ENCODE measurements at places on chromosomes 13 and 19.

DNA sequence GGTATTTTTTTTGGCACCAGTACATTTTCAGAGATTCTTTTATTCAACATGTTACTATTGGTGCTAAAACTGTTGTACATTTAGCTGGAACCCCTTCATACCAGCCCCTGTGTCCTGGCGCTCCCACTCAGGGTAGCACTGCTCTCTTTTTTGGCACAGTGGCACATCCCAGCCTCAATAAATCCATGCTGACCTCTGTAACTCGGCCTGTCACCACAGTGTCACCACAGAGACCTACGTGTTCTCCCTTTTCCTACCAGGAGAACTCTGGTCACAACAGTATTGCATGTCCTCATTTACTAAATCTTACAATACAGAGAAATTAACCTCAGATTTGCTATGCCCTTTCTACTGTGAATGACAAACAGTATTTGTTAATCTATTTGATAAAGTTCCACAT is 10.2 kb downstream of the MPHOSPH8 start:
- DNase-seq, result no peak

DNA sequence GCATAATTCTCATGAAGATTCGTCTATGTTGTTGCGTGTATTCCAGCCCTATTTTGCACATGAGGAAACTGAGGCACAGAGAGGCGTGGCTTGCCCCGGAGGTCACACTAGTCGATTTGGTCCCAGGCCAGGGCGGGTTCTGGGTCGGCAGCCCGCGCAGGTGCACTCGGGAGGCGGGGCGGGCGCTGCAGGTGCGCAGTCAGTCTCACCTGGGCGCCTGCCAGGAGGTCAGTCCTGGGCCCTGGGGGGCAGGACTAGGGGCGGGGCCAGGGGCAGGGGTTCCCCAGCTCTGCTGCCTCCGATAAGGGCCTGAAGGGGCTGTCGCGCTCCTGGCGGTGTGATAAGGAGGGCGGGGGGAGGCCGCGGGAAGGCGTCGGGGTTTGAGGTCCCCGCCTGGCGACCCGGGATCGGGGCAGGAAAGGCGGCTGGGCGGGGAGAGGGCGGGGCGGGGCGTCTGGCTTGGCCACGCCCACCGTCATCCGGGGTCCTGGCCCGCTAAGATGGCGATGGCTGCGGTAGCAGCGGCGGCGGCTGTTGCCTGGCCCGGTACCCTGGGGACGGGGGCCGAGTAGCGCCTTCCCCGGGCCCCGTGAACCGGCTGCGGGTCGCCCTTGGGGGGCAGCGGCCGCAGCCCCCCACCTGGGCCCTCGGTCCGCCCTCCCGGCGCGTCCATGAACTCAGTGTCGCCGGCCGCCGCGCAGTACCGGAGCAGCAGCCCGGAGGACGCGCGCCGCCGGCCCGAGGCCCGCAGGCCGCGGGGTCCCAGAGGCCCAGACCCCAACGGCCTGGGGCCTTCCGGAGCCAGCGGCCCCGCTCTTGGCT is at the start of gene ATG4D:
Gene ATG4D, plus strand, starts transcription at position 485 of the 822 bp plus-strand sequence. Its CDS starts 187 bp downstream, at position 672.
- peak; percentile 34 for DNase-seq

GRCh38 chr13:46479283-46479682 is 73.7 kb upstream of the LRCH1 start:
- no peak for DNase-seq

DNA sequence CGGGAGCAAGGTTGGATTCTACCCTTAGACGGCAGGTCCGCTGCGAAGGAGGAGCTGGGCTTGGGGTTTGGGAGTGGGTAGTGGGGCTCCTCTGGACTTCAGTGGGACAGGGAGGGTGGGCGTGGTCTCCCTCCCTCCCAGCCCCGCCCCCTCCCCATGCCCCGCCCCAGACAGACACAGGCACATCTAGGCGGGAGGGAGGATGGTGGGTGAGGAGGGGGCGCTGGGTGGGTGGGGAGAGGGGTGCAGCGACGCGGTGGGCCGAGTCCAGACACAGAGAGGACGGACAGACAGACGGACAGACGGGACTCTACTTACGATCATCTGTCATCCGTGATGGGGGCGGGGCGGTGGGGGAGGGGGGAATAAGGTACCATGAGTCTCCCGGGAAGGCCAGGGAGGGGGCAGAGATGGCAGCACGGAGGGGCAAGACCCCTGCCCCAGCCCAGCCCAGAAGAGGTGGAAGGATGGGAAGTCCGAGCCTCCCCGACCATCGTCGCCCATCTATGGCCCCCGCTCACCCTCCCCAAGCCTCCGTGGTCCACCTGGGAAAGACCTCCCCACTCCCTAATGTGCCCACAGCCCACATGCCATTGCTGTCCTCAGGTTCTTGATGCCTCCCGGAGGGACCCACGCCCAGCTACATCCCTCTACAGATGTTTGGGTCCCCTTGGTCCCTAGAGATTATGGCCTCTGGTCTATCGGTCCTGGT is 64.8 kb downstream of the UNC13A start:
- no peak for DNase-seq

GRCh38 chr19:37817180-37817981 is 38.0 kb upstream of the ZNF573 start:
- DNase-seq, result peak; percentile 13

GRCh38 chr19:13381827-13382632 is 124.2 kb downstream of the CACNA1A start:
- no peak for DNase-seq

- DNase-seq, result no peak
Measured at GRCh38 chr13:75929076-75929475, 292.9 kb downstream of the LMO7 start.

GRCh38 chr19:3620817-3621547 is 5.6 kb downstream of the CACTIN start:
- DNase-seq, result no peak

DNA sequence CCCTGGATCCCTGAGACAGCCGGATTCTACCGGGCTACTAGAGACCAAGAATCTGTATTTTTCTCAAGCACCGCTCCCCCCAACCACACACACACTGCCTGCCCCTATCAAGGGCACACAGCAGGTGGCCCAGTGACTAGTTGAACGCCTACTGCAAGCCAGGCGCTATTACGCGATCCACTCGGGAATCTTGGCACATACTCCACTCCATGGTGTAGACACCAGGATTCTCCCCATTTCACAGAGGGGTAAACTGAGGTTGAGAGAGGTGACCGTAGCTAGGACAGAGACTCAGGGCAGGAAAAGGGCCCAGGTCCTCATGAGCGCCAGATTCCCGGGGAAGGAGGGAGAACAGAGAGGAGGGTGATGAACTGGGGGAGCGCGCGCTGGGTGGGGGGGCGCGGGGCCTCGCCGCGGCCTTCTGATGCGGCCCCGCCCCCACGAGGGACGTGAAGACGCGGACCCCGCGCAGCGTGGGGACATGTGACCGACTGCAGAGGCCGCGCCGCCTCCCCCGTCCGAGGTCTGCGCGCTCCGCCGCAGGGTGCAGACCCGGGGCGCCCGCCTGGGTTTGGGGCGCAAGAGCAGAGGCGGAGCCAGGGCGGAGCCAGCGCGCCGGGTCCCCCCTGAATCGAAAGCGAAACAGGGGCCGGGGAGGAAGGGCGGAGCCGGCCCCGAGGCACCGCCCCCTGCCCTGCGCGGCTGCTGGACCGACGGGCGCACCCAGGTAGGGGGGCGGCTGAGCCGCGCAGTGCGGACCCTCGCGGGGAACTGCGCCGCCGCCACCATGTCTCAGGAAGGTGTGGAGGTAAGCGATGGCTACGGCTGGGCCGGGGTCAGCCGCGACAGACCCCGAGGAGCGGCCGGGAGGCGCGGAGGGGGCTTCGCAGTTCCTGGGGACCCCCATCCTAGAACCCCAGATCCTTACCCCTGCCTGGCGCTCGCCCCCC is at the start of gene SHFL:
Gene SHFL, plus strand, starts transcription at position 677 of the 950 bp plus-strand sequence. Its CDS starts 111 bp downstream, at position 788.
- DNase-seq, result no peak

DNA sequence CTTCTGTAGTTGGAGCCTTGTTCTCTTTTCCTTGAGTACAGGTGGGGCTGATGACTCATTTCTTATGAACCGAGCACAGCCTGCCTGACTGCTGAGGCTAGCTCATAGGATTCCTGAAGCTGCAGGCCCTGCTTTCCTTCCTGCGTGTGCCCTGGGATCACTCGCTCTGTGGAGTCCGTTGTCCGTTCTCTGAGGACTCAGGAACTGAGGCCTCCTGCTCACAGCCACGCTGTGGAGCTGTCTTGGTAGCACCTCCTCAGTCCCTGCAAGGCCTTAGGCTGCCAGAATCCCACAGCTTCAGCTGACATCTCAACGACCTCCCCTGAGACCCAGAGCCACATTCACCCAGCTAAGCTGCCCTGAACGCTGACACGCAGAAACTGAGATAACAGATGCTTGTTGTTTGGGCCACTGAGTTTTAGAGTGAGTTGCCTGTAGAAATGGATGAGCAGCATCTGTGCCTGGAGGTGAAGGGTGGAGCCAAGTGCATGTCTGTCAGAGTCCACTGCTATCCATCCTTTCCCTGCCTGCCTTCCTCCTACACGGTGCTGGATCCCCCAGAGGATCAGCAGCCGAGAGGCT is 72.9 kb downstream of the ARHGEF7 start:
- no peak for DNase-seq

DNA sequence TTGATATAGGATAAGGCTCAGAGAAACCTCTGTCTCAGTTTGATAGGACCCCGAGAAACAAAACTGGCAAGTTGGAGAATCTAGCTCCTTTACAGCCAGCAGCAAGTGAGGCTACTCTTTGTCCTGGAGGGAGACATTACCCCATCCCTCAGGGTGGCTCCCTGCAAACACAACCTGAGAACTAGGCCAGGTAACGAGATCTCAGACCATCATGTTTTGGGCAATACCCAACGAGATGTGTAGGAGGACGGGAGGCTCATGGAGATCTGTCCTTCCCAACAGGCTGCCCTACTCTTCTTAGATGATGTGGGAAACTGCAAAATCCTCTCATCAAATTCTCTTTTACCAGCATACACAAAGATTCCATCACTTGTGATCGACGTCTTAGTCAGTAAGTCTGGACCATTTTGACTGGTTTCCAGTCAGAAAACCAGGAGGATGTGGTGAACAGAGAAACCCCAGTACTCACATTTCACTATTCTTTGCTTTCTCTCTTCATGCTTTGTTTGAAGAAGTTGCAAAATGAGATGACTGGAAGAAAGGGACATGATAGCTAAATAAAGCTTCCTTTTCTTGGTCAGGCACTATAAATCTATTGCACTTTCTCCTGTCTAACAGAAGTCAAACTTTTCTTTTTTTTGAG is 6.0 kb upstream of the CTU1 start:
- no peak for DNase-seq

DNA sequence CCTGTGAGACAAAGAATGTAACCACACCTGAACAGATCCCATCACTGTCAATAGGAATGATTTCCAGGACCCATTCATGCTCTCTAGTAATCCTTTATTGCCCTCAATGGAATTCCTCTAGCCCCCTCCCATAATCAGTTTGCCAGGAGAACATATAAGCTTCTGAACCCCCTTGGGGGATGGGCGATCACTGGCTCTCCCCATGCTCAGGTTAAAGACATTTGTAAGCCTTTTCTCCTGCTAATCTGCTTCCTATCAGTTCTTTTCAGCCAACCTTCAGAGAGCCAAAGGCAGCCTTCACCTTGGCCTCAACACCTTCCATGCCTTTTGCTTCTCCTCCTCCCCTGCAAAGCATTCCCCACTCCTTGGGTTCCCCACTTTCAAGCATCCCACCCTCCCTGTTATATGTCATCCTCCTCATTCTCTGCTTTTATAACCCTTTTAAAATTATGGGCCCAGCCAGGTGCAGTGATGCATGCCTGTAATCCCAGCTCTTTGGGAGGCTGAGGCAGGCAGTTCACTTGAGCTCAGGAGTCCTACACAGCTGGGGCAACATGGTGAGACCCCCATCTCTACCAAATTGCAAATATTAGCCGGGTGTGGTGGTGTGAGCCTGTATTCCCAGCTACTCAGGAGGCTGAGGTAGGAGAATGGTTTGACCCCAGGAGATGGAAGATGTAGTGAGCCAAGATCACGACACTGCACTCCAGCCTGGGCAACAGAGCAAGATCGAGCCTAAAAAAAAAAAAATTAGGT is 12.4 kb downstream of the DPRX start:
- no peak for DNase-seq

- DNase-seq, result no peak
Measured at GRCh38 chr13:85666356-85666755, 132.9 kb downstream of the SLITRK6 start.

DNA sequence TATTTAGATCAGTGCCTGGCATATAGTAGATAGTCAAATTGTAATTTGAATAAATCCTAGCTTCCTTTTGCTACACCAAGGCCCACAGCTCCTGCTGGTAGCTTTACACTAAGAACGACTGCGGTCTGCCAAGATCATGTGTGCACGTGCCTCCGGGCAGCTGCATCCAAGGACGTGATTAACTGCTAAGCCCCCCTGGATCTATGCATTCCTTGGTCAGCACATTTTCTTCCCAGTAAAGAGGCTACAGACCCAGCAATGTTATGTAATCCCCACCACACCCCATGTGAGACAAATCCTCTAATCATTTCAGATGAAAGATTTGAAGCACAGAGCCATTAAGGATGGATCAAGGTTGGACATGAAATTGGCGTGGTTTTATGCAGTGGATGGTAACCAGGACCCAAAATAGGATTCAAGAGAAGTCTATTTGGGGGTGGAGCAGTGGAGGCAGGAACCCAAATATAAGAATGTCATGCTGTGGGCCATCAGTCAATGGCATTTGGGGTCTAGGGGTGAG is 65.2 kb upstream of the PEG3 start:
- no peak for DNase-seq

- DNase-seq, result no peak
Measured at GRCh38 chr19:3507371-3508120, 1.4 kb downstream of the FZR1 start.

GRCh38 chr13:21322988-21323387 is 136.1 kb downstream of the ZDHHC20 start:
- no peak for DNase-seq

DNA sequence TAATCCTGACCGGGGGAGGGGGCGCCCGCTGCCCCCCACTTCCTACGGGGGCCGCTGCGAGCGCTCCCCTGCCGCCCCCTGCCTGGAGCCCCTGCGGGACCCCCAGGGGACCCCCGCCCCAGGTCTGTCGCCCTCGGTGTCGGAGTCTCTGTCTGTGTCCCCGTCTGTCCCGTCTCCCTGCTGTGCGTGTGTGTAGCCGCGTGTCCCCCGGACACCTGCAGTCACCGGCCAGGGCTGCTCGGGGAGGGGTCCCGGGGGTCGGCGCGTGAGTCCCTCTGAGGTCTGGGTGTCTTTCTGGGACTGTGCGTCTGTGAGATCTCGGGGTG is 7.7 kb upstream of the NFIC start:
- no peak for DNase-seq

- DNase-seq, result no peak
Measured at GRCh38 chr13:21033856-21034602, 27.4 kb downstream of the LATS2 start.

DNA sequence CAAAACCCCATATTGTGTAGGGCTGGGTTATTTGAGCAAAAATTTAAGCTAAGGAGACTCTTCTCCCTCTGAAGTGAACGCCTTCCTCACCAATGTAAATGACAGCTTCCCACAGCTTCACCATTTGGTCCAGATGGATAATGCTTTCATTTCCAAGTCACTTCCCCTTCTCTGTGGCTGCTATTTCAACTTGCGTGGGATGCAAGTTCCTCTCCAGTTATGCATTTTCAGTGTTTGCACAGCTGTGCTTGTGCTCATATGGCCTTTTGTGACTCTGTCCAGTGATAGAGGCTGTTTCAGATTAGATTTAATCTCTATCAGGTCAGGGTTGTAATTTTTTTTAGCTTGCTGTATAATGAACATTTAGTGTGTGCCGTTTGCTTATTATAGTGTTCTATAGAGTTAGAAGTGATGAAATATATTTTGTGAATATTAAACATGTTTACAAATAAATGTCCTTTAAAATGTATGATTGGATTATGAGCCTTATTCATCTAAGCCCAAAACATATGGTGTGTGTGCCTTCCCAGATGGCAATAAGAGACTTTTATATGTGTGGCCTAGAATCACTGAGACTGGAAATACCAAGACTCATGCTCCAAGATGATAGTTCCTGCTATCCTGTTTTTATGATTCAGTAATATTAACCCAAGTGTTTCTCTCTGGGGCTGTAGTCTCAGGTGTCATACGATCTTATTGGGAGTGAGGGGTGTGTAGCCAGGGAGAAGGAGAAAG is 86.6 kb downstream of the TNFRSF19 start:
- DNase-seq, result peak; percentile 8

Data from NCI-H1417 treated with DMSO at 0.1 percent for 48 hours (cell line).